HT-29 (cell line): ENCODE measurements at places on chromosomes 12 and 14. TPM values are rescaled to one million over a fixed set of nuclear protein-coding genes. Genes with fewer than 3 reads are reported as not detected.

PRKD1 gene
- not detected in 2 replicates for total RNA-seq

COX8C gene
- total RNA-seq: not detected in 2 replicates

GRCh38 chr12:87388376-87388775, 640.8 kb downstream of the C12orf50 start:
- DNase-seq: no peak

DNA sequence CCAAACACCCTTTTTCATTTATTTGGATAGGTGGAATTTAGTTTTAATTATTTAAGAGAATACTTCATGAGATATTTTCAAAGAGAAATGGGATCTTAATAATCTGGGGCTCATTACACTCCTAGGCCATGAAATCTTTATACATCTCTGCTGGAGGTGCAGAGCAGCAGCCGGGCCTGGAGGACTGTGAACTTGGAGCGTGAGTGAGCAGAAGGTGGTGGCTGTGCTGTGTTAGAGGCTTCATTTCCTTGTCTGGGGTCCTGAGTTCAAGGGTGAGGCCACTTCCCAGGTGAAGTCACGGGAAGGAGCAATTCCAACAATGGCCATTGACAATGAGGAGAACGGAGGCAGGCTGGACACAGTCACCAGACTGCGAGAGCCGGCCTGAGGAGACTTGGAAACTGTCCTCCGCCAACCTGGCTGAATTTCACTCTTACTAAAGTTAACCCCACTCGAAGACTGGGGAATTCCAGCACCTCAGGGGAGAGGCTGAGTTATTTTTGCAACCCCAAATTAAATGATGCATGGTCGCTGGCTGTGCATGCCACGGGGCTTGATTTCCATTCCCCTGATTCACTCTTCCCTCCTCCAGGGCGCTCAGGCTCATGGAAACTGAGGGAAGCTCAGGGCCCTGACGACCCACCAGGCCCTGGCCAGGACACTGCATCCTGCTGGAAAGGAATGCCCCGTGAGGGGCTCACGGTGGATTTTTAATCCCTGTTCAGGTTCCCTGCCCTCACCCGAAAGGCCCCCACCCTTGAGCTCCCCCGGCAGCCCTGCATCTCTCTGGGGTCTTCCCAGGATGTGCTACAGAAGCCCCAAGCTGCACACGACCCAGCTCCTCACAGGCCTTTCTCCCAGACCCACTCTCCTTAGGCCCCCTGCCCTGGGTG, 22.6 kb upstream of the TRAF3 start:
- DNase-seq: no peak

GRCh38 chr12:66050610-66051009, 79.9 kb downstream of the LLPH start:
- no peak for DNase-seq

DNA sequence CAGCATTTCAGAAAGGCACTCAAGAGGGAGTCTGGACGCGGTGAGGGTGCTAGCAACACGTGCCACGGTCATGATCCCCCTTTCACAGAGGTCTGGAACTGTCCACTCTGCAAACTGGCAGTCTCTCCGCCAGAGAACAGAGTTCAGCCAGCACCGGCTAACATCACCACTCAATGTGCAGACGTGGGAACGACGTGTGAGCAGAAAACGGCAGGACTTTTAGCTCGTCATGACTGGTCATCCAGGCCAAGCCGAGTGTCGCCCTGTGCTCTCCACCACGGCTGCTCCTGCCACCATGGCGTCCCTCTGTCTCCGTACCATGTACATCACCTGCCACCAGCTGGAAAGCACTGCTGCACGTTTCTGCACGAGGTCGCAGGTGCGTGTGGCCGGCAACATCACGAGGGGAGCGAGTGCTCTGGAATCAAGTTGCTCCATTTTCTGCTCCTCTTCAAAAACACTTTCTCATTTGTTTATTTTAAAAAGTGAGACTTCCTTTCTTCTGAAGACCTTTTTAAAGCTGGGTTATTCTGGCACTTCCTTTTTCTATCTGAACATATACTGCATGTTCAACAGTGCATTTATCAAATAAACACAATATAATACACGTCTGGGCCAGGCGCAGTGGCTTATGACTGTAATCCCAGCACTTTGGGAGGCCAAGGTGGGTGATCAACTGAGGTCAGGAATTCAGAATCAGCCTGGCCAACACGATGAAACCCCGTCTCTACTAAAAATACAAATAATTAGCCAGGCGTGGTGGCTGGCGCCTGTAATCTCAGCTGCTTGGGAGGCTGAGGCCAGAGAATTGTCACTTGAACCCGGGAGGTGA, 28.0 kb downstream of the SLC15A4 start:
- no peak for DNase-seq

- DNase-seq: no peak
These were observed 202.6 kb upstream of the RGS6 start for GRCh38 chr14:71729596-71729995.

DNA sequence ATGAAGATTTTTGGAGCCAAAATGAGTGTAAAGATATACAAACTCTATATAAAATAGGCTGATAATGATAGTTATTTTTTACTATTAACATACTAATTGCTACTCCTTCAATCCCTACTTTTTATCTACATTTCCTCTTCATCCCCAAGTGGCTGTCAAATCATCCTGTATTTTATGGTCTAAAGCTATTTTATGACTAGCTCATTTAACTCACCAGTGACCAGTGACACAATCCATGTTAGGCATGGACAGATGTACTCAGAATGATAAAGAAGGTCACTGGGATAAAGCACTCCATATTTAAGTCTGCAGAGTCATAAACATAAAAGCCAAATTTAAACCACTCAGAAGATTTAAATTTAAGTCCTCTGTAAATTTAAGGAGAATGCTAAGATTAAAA, 183.0 kb downstream of the MED13L start:
- DNase-seq: no peak

DNA sequence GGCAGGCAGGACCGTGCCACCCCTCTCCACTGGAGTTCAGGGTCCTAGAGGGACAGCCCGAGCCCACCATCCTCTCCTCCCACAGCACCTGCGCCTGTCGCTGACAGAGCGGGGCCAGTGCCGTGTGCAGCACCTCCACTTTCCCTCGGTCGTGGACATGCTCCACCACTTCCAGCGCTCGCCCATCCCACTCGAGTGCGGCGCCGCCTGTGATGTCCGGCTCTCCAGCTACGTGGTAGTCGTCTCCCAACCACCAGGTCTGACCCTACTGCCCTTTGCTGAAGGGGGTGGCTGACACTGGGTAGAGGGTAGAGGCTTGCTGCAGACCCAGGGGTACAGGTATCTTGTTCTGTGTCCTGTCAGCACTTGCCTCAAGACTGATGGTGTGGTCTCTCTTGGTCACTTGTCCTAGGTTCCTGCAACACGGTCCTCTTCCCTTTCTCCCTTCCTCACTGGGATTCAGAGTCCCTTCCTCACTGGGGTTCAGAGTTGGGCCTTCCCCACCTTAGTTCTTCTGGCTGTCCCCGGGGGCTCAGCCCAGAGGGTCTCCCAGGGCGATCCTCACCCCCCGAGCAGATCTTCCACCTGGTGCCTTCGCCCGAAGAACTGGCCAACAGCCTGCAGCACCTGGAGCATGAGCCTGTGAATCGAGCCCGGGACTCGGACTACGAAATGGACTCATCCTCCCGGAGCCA, 42.0 kb downstream of the SH2B3 start:
- DNase-seq: no peak

GPR135 gene
- total RNA-seq: 0.83 and 0.84 TPM in 2 replicates

- DNase-seq: no peak
These were observed 12.7 kb downstream of the INF2 start for GRCh38 chr14:104702106-104702505.

KICS2 gene
- 7.1 and 9.0 TPM in 2 replicates for total RNA-seq

KLRD1 gene
- not detected in 2 replicates for total RNA-seq
